ENCODE measurements at places on chromosomes 5 and 9.

DNA sequence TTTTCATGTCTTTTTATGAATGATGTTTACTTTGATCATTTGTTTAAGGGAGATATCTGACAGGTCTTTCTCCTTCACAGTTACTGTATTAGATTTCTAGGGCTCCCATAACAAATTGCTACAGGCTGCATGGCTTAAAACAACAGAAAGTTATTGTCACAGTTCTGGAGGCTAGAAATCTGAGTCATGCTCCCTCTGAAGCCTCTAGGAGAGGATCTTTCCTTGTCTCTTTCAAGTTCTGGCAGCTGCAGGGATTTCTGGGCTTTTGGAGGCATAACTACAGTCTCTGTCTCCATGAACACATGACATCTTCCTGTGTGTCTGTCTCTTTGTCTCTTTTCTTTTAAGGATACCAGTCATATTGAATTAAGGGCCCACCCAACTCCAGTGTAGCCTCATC, 557.3 kb upstream of the SEMA6A start:
- DNase-seq, result no peak

GRCh38 chr5:116559673-116560164, 14.9 kb downstream of the SEMA6A start:
- DNase-seq, result no peak

GRCh38 chr5:75365740-75366139, 28.7 kb downstream of the HMGCR start:
- no peak for DNase-seq

- DNase-seq, result no peak
Measured at GRCh38 chr9:114078781-114079156, 669 bp upstream of the AMBP start.

DNA sequence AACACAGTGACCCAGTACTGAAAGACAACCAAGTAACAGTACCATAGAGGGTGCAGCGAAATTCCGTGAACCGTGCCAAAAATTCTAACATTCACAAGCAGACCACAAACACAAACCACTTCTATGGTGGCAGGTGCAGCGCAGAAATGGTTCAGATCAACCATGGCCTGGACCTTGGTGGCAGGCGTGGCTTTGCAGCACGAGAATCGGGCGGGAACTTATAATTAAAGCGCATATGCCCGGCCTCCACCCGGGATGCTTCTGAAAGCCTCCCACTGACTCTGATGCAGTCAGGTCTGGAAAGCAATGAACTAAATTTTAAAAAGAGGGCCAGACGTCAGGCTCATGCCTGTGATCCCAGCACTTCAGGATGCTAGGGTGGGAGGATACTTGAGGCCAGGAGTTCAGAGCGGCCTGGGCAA, 68.0 kb upstream of the TBC1D9B start:
- DNase-seq, result no peak

- no peak for DNase-seq
Measured at GRCh38 chr9:127059030-127059429, 63.4 kb downstream of the ANGPTL2 start.

DNA sequence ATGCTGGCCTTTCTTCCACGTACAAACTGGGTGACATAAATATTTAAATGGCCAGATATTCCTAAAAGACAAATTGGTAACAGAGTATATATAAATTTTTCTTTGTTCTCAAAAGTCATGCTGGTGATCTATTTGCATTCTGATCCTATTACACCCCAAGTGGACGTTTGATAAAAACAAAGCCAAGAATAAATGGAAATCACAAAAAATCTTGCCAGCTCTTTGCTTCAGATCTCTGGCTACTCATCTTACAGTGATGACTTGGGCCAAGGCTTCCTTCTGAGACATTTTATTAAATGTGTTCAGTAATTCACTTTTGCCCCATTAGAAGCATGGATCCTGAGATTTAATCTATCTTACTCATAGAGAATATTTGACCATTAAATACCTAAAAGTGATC, 444.3 kb upstream of the PIK3R1 start:
- DNase-seq, result no peak

DNA sequence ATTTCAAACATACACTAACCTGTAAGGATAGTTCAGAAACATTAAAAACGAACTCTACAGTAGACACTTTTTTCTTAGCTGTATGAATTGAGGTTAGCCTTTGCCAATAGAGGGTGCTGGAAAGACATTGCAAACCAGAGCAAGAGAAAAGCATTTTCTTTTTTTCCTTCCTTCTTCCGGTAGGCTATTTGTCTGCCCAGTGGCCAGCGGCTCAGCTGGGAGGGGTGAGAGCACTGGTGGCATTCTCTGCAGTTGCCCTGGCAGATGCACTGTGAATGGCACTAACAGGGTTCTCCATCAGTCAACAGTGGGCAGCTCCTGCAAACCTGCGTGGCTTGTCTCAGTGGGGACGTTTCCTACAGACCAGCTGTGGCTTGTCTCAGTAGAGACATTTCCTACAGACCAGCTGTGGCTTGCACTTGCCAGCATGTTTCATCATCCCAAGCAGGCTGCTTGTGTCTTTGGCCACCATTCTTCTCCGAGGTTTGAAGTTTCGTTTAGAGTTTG, 984.5 kb upstream of the CDH18 start:
- DNase-seq, result no peak

- DNase-seq, result no peak
Measured at GRCh38 chr9:27610622-27611021, 37.3 kb upstream of the C9orf72 start.

DNA sequence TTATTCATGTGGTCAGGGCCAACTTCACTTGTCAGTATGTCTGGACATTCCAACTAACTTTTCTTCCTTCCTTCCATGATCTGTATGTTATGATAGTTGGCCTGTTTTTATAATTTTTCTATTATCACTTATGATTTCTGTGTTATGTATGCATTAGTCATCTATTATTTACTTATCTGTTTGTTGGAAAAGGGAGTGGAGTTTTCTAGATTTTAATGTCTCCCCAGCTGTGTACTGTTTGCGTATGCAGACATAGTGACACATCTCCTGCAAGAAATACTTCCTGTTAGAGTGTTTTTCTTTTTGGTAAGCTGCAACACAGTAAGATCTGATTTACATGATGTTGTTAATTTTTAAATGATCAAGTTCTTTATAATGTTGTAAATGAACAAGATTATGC, 8.7 kb upstream of the INSYN2B start:
- DNase-seq, result no peak

Data from NCI-H1436 (cell line).